ENCODE measurements at places on chromosomes 3 and 15.

DNA sequence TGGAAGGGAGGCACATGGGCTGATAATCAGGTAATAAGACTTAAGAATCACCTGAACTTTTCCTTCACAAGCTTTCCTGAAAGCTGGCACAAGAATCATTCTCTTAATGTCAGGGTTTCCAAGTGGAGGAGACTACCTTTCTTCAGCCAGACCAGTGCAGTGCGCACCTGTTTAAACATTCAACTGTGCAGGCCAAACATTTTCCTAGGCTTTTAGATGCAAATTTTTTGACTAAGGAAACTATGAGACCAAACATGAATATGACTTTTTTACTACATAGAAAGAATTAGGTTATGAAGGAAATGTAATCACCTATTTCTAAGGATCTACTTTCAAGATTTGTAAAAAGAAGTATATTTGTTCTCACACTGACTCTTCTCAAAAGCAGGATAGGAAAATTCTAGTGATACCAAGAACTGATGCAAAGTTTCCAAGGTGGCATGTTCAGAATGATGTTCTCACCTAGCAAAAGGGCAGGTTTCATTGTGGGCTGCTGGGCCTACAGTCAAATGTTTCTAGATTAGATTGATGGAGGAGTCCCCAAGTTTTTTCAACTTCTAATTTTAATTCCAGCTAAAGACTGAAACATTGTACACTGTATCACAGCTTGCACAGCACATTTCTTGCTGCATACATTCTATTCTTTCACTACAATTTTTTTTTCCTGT lies 339.1 kb downstream of the TIGIT start:
- DNase-seq = no peak

- no peak for DNase-seq
These were observed 394.6 kb downstream of the ZNF385D start for GRCh38 chr3:21356402-21356801.

DNA sequence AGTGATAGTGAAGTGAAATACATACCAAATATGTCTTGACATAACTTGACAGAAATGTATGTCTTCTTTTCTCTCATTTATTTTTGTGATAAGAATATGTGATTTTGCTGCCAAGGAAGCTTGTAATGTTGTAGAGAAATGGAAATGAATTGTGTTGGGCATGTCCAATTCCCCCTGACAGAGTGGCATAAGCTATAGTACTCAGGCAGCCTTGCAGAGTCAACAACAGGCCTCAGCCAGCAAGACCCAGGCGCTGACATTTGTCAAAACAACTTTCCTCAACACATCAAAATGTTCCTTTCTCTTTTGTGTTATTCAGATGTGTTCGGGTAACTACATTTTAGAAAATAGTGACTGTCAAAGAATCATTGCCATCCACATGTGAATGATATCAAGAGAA lies 538.1 kb upstream of the ATP11B start:
- no peak for DNase-seq

DNA sequence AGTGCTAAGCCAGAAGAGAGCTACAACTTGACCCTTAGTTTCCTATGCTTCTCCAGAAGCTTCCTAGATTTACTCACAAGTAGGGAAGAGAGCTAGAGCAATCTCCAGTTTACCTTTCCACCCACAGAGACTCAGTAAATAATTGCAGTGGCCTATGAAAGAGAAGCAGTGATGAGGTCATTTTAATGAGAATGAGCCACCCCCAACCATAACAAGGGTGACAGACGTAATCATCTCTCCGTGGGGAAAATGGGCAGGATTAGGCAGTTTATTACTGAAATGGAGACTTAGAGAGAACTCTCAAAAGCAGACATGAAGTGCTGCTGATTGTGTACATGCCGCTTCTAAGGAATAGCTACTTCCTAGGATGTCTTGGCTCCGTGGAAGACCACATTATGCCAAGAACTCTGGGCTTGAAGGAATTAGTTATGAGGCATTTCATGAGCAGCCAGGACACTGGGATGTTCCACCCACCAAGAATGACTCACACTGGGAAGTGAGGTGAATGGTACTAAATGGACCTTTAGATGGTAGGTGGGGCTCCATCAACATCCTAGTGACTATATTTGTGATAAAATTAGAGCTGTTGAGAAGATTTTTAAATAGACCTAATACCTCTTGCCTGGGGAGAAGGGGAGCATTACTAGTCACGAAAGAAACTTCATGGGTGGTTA lies 160.9 kb downstream of the EDEM1 start:
- no peak for DNase-seq

DNA sequence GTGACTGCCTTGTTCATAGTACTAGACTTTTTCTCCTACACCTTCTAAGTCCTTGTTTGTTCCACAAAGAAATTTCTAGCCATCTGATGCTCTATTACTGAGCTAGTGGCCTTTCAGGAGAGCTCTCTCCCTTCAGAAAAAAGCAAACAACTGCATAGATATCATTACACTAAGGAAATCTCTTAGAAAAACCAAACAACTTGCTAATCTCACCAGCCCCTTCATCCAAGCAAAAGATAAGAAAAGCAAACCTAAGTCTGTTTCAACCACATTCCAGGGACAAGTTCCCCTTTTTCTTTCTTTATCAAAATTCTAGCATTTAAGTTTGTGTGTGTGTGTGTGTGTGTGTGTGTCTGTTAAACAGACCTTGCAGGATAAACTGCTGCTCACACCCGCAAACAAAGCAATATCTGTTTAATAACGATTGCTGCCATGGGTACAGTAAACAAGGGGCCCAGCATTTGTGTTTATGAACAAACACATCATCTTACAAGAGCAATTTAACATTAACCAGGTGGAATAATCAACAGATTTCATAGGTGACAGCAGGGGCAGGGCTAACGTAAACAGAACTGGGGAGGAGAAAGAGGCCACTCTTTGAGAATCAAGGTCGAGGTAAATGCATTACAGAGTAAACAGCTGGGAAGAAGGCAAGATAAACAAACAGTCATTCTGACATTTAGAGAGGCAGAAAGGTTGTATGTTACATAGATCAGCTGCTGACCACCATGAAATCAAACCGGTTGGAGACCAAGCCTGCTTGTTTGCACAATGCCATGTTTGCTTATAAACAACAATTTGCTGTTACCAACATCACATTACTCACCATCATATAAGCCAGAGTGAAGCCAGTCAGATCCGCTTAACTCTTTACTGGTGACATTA lies 375.1 kb downstream of the FOXP1 start:
- no peak for DNase-seq

DNA sequence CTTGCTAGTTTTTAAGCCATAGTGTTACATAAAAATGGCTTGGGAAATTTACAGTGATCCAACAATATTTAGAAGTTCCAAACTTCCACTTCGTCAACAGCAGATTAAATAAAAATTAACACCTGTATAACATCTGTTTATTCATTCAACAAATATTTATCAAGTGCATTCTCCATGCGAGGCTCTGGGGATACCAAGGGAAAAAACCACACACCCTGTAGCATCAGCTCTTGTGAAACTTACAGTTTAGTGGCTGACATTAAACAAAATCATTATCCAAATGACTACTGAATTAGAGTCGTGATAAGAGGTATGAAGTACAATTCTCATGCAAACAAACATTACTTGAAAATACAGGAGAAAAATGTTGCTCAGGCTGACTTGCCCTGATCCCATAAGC lies 122.9 kb downstream of the DLG1 start:
- DNase-seq = no peak

- DNase-seq = no peak
These were observed 64.9 kb downstream of the ATP10A start for GRCh38 chr15:25797936-25798901.

GRCh38 chr3:159733194-159733860 lies 255.3 kb upstream of the IL12A start:
- DNase-seq = no peak
